ENCODE measurements at places on chromosomes 4 and X.

DNA sequence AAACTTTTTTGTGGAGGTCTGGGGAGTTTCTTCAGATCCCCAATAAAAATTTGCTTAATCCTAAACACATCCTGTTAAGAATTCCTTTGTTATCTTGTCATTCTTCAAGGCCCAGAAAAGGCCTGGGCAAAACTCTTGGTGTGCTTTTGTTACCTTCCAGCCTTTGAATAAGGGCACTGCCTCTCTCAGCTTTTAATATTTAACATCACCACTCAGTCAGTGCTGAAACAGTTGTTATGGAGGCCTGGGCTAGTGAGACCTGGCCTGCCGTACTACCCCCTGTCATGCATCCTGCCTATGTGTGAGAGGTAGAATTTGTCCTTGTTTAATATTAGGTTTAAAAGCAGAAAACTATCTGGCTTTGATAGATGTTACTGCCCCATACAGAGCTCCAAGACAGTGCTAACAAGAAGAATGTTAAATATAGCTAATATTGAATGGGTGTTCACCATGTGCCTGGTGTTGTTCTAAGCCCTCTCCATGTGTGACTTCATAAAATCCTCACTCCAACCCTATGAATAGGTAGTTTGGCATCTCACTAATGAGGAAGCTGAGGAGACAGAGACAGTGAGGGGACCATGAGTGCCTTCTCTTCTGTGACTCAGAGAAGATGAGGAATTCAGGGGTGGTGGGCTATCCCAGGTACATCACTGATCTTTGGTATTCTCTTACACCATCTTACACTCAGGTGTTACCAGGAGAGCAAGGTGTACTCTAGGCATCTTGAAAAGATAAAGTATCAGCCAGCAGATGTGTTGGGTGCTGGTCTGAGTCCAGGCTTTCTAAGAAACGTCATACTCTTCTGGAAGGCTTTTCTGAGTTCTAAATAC is 6.2 kb downstream of the PPP1R2C start:
- no peak for DNase-seq

DNA sequence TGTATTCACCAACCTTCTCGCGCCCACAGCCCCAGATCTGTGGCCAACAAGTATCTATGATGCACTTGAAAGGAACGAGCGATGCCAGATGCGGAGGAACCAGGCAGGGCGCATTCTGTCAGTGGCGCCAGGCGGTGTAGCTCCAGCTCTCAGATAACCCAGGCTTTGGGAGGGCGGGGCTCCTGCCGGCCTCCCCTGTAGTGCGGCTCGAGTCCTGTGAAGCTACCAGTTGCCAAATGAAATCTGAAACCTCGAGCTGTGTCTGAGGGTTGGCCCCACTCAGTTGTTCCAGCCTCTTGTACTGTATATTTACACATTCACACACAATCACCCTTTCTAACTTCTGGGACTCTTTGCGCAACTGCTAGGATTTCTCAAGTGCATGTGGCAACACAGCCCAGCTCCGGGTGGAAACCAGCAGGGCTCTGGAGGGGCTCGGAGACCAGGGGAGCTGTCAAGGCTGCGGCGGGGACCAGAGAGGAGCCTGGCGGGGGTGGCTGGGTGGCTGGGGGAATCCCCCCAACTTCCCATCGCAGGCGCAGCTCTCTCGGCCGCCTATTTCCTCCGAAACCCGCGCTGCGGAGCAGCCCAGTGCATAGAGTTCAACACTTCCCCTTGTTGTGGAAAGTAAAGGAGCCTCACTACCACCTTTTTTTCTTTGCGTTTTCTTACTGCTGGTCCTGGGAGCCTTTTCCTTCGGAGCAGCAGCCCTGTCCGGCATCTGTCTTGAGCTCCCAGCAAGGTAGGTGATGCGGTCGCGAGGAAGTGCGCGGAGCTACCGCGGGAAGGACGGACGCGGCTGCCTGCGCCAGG is at the start of gene ARHGAP24:
TSS of gene ARHGAP24 (plus strand) at position 333 of the 813 bp plus-strand sequence.
- DNase-seq = peak; percentile 73

DNA sequence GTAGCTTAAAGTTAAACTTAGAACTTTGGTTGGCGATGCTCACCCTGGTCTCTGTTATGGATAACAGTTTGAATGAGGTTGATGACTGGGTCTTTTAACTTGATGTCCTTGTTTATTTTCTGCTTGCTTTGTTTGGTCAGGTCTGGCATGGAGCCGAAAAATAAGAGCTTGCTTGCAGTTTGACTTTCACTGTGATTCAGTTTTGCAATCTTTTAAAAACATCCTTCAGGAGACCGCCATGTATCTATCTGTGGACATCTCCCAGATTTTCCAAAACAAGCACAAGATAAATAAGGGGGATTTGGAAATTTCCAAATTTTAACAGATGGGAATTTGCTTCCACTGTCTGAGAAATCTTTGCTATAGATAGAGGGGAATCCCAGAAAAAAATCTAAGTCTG is 246.7 kb downstream of the PALLD start:
- DNase-seq = no peak

DNA sequence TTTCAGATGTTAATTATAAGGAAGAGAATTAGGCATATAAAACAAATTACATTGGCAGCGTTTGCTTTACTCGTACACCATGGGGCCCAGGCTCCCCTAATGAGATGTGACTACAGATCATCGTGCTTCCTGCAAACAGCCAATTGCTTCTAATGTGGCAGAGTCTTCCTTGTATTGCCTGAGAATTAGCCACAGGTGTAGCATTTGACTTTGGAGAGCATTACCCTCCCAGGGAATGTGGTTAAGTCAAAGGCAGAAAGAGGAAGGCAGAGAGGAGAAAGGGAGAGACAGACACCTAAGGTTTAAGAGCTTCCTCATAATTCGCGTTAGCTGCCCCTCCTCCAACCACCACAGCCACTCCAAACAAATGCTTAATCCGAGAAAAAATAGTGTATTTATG is 97.0 kb downstream of the MID1IP1 start:
- no peak for DNase-seq

DNA sequence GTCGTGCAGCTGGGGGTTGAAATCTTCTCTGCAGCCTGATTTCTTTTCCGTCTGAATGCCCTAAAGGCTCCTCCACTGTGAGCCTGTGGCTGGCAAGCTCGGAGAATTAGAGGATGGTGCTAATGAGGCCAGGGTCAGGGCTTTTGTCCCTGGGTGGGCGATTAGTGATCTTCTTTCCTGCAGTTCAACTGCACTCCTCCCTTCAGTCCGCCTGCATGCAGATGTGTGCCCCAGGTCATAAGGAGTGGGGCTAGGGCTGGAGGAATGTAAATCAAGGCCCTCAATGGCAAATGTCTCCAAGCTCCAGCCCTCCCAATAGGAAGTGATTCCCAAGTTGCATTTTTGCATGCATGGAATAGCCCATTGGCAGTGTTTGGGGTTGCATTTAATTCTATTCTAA is 405.0 kb downstream of the AFF2 start:
- DNase-seq = no peak

DNA sequence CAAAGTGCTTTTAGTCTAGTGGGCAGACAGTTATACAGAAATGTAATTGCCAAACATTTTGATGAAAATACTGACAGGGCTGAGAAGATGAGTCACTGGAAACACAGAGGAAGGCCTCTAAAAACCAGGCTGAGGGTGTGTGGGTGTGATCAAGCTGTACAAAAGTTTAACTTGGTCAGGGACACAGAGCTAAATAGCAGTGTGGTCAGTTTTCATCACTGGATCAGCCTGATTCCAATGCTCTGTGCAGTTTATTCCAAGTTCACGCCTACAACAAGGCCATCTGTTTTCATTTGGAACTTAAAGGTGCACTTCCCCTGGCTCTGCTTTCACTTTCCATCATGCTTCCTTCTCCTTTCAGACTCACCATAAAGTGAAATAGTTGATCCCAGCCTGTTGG is 10.6 kb downstream of the CENPVL3 start:
- no peak for DNase-seq

DNA sequence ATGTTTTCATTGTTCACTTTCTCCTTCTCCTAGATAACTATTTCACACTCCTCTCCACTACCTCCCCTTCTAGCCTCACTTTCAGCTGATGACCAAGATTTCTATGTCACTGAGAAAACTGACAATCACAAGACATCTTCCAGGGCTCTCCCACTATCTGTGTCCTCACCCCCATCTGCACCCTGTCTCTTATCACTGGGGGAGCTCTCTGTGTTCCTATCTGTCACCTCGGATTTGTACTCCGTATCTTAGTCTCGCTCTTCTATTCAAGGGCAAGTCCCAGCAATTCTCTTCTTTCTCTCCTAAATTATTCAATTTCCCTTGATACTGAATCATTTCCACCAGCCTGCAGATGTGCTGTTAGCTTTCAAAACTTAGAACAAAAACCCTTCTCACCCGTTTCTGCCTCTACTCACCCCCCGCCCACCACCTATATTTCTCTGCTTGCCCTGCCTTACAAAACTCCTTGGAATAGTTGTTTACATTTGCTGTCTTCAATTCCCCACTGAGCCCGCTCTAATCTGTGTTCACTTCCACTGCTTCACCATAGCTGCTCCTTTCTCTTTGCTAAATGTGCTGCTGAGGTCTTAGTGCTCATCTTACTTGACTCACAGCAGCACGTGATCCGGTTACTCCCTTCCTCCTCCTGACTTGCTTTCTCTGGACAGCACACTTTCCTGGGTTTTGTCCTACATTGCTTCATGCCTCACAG is 293.2 kb downstream of the UNC5C start:
- DNase-seq = no peak

DNA sequence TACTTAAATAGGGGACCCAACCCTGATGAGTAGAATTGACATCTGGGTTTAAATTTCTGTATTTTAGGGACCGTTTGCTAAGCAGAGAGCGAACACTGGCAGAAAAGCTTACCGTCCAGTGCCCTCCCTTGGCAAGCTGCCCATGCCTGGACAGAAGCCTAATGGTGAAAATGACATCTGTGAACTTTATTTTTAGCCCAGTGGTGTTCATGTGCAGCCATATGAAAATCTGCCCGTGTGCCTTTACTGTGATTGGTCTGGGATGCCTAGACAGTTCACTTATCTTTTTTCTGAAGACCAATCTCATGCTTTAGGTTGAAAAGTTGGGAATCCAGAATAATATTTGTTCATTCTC is 1.1 kb downstream of the STBD1 start:
- DNase-seq = no peak

- no peak for DNase-seq
Measured at GRCh38 chrX:135384161-135384836, 37.4 kb upstream of the SMIM10L2A start.

GRCh38 chr4:7055990-7056325 is 11.9 kb downstream of the GRPEL1 start:
- DNase-seq = peak; percentile 41

GRCh38 chr4:182916483-182917181 is 554 bp downstream of the DCTD start:
- peak; percentile 66 for DNase-seq

- DNase-seq = no peak
Measured at GRCh38 chrX:856566-857290, 226.1 kb downstream of the SHOX start.

- no peak for DNase-seq
Measured at GRCh38 chr4:142077048-142077447, 440.7 kb downstream of the IL15 start.

GRCh38 chrX:154121961-154122360 is 22.1 kb upstream of the OPN1LW start:
- peak; percentile 43 for DNase-seq

- no peak for DNase-seq
Measured at GRCh38 chr4:89541998-89542397, 234.4 kb upstream of the GPRIN3 start.

DNA sequence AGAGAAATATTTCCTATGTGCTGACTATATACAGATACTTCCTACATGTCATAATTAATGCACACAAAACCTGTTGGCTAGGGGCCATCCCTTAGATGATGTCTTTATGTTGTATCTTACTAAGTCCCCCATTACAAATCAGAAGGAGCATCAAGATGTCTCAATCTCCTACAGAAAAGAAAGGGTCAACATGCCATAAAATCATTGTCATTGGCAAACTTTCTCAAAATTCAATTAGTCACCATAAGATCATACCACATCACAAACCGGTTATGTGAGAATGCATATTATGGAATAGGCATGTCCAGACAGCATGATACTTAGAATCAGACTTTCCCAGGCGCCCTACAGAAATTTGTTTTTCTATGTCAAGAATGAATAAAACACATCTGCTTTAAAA is 175.2 kb upstream of the TET2 start:
- DNase-seq = no peak

DNA sequence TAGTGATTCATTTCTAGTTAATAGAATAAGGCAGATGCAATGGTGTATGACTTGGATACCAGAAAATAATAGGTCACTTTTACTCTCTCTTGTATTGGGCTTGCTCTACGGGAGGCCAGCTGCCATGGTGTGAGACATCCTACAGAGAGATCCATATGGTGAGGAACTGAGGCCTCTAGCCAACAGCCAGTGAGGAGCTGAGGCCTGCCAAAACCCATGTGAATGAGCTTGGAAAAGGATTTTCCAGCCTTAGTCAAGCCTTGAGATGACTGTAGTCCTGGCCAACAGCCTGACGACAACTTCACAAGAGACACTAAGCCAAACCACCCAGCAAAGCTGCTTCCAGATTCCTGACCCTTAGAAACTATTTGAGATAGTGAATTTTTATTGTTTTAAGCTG is 1300.2 kb downstream of the RAPGEF2 start:
- DNase-seq = no peak

GRCh38 chr4:147780137-147780777 is 48.4 kb downstream of the ARHGAP10 start:
- no peak for DNase-seq

GRCh38 chr4:146435962-146436361 is 85.8 kb downstream of the SLC10A7 start:
- DNase-seq = no peak

DNA sequence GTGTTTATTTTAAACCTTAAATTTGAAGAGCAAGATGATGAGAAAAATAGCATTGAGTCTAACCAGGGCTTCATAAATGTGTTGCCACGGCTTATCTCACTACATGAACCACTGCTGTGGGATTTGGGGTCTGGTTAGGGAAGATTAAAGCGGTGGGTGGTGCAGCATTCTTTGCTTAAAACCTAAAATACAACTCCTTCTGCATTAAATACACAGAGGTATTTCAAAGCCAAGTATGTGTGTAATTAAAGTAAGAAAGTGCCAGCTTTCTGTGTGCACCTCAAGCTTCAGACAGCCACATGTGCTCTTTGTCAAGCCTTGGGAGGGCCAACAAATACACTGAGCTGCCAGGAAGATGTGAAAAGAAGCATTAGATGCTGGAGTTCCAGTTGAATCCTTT is 128.0 kb downstream of the CPE start:
- no peak for DNase-seq

GRCh38 chrX:72131317-72132294 is at the start of gene RTL5:
Gene RTL5 (minus strand): TSS chrX:72131915.
- DNase-seq = peak; percentile 75

All from breast epithelium (tissue), 4 donors.